Activated CD4-positive, alpha-beta T cell treated with anti-CD3 and anti-CD28 coated beads, Interleukin-10, Interleukin-2, amounts not matched to agents 100 ng/mL and 50 ng/mL, durations not matched to agents 16 hours and 8 hours (primary cell): ENCODE measurements at places on chromosomes 13 and 19.

- no peak for DNase-seq
These were observed 31.0 kb upstream of the OLFM2 start for GRCh38 chr19:9967326-9967725.

GRCh38 chr13:111202156-111202621, 87.1 kb downstream of the ARHGEF7 start:
- DNase-seq = no peak

DNA sequence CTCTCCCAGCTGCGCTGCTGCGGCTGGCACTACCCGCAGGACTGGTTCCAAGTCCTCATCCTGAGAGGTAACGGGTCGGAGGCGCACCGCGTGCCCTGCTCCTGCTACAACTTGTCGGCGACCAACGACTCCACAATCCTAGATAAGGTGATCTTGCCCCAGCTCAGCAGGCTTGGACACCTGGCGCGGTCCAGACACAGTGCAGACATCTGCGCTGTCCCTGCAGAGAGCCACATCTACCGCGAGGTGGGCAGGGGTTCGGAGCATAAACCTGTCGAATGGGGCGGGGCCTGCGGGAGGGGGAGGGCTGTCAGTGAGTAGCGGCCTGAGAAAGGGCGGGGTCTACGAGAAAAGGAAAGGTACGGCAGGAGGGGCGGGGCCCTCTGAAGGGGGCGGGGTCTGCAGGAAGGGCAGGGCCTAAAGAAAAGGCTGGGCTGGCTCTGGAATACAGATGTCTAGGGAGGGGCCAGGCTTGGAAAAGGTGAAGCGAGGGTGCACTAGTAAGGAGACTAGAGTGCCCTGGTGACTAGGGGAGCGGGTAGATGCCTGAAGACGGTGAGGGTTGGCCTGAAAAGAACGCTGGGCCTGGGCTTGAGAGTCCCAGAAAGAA, 3.6 kb downstream of the CD37 start:
- peak; percentile 31 for DNase-seq

DNA sequence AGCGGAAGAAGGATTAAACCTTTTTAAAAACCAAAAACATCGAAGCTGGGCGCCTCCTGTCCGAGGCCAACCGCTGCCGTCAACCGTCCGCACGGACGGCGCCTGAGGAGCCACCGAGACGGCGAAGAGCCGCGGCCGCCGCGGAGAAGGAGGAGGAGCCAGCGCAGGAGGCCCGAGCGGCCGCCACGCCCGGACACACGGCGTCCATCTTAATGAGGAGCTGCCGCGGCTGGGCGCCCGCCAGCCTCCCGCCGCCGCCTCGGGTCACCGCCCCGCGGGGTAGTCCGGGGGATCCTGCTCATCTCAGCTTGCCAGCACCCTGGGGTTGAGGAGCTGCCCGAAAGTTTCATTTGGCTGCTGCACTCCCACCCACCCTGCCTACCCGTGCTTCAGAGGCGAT, 10.6 kb downstream of the ZSCAN1 start:
- no peak for DNase-seq

GRCh38 chr13:67557642-67558241, 327.6 kb upstream of the PCDH9 start:
- DNase-seq = no peak

GRCh38 chr13:30526612-30527495, 61.1 kb upstream of the HMGB1 start:
- no peak for DNase-seq

DNA sequence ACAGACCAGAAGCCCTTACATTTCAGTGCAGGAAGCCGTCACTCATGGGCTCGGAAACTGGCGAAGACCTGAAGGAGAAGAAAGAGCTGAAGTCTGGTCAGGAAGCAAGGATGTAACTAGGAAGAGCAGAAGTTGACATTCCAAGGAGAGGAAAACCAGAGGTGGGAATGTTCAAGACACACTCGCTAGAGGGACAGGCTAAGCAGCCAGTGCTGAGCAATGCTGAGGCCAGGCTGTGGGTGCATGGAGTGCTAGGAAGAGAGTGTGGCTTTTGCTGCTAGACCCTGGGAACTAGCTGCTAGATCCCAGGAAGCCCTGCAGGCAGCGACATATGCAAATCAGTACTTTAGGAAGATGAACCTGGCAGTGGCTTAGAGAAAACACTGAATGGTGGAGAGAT, 12.1 kb upstream of the URAD start:
- no peak for DNase-seq

- DNase-seq = no peak
These were observed 76.6 kb upstream of the POMP start for GRCh38 chr13:28582225-28582891.

DNA sequence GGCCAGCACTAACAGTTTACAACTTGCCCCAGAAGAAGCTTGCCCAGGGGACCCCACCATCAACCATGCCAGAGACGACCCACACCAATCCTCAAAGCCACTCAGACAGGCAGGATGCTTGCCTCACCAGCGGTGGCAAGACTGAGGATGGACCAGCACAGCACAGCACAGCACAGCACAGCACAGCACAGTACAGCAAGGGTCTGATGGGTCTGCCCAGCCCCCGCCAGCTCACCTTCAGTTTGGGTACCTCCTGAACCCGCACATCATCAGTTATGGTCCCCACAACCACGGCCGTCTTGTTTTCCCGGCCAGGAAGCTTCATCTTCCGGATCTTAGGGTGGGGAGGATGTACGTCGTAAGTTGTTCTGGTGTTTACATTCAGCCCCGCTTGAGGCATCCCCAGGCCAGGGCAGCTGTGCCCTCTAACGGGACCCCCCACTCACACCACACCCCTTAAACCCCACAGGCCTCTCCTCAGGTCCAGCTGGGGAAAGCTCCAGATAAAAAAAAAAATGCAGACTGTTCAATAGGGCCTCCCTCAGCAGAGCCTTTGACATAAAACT, 1.7 kb upstream of the FAM83E start:
- DNase-seq = no peak

DNA sequence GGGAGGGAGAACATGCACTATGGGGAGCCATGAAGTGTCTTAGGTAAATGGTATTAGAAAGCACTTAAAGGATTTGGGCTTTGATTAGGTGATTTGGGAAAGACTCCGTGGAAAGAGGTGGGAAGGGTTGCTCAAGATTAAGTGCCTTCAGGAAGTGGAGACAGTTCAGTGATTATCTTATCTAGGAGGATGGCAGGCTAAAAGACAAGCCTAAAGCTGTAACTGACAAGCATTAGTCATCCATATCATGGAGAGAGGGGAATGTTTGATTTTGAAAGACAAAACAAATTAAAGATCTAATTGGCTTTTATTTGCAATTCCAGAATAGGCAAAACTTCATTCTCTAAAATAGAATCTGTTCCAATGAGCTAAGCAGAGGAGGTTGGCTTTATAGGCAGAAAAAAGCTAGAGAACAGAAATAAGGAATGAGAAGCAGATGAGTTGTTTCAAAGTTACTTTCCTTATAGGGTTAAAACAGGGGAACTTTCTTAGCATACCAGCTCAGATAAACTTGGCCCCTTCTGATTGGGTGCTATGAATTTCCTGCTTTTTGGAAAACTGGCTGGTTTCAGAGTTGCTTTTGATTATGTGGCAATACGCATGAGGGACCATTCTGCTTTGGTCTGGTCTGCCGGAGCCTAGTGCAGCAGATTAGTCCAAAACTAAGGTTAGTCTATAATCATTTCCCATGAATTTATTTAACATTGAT, 1.8 kb upstream of the DIAPH3 start:
- DNase-seq = no peak

DNA sequence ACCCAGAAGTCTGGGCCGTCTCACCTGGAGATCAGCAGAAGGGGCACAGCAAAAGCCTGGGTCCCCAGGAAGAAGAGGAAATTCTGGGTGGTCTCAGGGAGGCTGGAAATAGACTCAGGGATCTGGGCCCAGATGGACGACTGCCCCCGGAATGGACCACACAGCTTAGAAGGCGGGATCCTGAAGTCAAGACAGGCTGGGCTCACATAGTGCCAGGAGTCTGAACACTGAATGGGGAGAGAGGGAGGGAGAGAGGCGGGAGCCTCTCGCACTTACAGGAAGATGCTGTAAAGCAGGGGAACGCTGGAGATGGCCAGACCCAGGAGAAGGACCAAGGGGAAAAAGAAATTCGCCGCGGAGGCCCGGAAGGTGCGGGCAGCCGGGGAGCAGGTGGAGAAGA, 1.3 kb upstream of the LENG1 start:
- no peak for DNase-seq

- no peak for DNase-seq
These were observed 128.2 kb upstream of the OBI1 start for GRCh38 chr13:78787190-78787589.

GRCh38 chr13:91383836-91384235, 14.6 kb upstream of the GPC5 start:
- DNase-seq = no peak

- no peak for DNase-seq
These were observed 1.1 kb upstream of the ONECUT3 start for GRCh38 chr19:1752009-1752756.

DNA sequence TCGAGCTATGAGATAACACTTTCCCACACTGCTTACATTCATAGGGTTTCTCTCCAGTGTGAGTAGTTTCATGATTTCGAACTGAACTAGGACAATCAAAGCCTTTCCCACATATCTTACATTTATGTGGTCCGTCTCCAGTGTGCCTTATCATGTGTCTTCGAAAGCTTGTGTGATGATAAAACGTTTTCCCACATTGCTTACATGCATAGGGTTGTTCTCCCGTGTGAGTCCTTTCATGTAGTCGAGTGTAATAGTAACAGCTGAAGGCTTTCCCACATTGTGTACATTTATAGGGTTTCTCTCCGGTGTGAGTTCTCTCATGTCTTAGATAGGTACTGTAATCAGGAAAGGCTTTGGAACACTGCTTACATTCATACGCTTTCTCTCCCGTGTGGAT, 16.3 kb downstream of the ZNF823 start:
- no peak for DNase-seq

- no peak for DNase-seq
These were observed 19.2 kb downstream of the LPAR6 start for GRCh38 chr13:48393698-48394085.

GRCh38 chr13:95570016-95570415, 17.5 kb downstream of the CLDN10 start:
- no peak for DNase-seq

DNA sequence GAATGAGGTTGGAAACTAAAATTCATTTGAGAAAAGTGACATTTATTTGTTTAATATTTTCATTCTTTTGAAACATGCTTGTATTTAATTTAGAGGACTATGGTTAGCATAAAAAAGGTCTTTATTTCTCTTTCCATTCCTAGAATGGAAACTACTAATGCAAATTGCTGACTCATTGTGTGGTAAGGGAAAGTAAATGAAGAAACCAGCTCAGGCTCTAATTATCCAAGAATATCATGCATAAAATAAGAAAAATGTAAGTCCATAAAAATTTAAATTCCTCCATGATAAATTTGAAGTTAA, 777.0 kb upstream of the SLITRK1 start:
- DNase-seq = no peak

DNA sequence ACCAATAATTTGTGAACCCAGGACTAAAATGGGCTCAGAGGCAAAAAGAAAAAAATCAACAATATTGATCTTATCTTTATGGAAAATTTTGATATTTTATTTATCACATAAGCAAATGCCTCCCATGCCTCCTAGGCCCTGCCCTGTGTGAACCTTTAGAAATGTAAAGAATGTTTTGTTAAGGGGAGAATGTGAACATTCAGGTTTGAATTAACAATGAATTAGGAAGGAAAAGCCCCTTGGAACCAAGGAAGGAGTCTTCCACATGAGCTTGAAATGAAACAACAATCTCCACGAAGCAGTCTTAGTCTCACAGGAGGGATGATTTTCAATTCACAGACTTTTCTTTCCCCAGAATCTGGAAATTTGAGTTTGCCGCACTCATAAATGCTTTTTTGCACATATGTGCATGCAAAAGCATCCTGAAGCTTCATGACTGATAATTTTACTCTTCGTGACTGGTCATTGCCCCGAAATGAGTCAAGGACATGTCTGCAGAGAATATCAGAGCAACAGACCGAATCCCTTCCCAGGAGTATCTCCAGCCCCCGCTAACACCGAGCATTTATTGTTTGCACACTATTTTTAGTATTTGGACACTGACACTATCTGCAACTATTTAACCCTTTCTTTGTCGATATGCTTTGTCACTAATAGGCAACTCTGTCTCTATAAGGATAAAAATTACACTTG, 135.2 kb downstream of the DCT start:
- no peak for DNase-seq

DNA sequence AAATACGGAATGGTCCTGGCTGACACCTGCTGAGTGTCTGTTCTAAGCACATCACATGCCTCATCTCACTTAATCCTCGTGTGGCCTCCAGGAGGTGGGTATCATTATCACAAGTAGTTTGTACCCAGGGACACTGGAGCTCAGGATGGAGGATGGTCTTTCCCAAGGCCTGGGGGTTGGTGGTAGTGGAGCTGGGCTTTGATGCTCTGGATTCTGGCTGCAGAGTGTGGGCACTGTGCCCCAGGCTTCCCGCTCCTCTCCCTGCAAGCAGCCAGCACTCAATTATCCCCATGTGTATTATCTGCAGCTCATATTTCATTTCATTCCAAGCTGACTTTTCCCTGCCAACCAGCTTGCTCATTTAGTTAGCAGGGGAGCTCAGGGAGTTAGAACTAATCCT, 52.1 kb downstream of the SIAH3 start:
- no peak for DNase-seq

GRCh38 chr19:1577090-1577928, 9.2 kb upstream of the MEX3D start:
- no peak for DNase-seq

- DNase-seq = no peak
These were observed 11.6 kb downstream of the AKAP11 start for GRCh38 chr13:42283574-42283973.

DNA sequence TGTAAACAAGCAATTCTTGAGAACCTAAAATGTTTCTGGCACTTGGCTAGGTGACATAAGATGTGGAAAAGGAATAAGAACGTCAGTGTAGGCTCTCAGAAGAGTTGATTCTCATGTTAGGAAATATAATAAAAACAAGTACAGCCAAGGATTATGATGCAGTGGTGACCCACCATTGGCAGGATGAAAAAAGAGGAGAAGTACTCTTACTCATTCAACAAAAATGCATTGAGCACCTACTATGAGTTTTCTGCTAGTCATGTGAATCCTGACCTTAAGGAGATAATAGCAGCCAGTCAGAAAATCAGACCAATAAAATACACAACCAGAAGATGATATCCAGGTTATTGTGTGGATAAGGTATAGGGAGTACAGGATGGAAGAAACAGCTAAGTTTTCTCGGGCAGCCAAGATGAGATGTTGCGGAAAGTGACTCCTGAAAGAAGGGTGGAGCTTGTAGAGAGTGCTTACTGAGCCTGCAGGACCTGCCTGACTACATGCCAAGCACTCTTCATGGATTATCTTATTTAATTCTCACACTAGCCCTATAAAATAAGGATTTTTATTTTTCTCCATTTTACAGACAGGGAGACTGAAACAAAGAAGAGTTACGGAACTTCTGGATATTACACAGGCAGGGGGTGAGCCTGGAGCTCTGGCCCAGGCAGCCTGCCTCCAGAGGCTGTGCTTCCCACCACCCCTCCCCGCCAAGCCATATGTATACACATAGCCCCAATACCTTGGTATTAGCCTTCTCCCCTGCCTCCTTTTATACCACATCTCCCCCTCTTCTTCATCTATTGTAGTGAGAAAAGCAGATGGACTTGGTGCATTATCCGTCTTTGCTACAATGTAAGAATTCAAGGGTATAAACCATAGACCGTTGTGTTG, 58.0 kb downstream of the TGDS start:
- DNase-seq = no peak

- peak; percentile 49 for DNase-seq
These were observed 20.4 kb downstream of the LMTK3 start for GRCh38 chr19:48490981-48491792.
